Stimulated activated CD8-positive, alpha-beta memory T cell treated with anti-CD3 and anti-CD28 coated beads, Interleukin-7, amount 100 ng/mL, for 24 hours (primary cell): ENCODE measurements at places on chromosomes 7 and 10.

DNA sequence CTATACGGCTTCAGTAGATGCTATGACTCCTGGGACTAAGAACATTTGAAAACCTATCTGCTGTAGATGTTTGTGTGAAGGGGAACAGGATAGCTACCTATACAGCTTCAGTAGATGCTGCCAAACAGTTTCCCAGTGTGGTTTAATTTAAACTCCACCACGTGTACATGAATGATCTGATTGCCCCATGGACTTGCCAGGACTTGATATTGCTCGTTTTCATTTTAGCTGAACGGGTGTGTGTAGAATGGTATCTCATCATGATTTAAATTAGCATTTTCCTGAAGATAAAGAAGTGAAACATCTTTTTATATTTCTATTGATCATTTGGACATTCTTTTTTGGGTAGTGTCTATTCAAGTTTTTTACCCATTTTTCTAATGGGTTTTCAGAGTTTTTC is 77.8 kb upstream of the PIP4K2A start:
- DNase-seq: no peak

DNA sequence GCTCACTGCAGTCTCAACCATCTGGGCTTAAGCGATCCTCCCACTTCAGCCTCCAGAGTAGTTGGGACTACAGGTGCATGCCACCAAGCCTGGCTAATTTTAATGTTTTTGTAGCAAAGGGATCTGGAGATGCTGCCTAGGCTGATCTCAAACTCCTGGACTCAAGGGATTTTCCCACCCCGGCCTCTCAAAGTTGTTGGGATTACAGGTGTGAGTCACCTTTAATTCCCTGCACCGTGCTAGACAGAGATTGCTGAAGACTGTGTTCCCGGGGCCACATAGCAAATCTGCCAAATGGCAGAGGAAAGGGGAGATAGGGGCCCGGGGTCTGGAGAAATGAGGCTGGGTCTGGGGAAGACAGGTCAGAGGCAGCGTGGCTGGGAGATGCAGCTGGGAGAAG is 20.6 kb upstream of the PSMG3 start:
- DNase-seq: no peak

DNA sequence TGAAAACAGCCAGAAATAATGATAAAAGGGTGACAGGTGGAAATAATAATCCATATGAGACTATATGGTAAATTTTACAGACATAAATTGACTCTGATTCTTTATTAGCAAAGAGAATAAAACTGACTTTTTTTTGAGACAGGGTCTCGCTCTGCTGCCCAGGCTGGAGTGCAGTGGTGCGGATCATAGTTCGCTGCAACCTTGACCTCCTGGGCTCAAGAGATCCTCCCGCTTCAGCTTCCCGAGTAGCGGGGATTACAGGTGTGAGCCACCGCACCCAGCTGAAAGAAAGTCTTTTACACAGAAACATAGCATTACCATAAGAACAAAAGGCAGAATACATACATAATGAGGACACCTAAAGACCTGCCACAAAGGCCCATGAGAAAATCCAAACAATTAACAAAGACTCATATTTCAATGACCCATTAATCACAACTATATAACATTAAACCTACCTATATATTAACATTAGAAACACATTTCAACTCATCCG is 51.5 kb upstream of the DIP2C start:
- no peak for DNase-seq

GRCh38 chr10:28668363-28669226 is 8.7 kb upstream of the BAMBI start:
- DNase-seq: no peak

DNA sequence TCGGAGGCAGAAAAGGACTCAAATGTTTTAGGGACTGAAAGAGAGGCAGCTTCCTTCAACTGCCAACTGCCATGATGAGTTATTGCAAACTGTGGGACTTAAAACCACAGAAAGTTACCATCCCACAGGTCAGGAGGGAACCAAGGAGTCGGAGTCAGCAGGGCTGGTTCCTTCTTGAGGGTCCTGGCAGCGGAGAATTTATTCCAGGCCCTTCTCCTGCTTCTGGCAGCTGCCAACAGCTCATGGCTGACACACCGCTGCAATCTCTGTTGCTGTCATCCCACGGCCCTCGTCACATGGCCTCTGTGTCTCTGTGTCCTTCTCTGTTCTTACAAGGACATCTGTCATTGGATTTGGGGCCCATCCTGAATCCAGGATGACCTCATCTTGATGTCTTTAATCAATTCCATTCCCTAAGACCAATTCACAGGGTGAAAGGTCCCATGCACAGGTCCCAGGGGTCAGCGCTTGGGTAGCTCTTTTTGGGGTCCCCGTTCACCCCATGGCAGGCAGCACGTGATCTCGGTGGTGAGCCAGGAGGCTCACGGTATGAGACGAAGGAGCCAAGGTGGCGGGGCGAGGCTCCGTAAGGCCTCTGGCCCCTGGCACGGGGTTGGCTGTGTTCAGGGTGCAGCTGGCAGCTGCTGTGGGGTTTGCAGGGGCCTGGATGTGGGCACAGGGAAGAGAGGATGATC is 27.4 kb upstream of the PSMG3 start:
- no peak for DNase-seq

- DNase-seq: no peak
Observed at GRCh38 chr10:16304311-16304710, 132.5 kb upstream of the PTER start.
